Stimulated activated CD4-positive, alpha-beta T cell treated with anti-CD3 and anti-CD28 coated beads, Interleukin-1b, Interleukin-23, amount 100 ng/mL, for 1 hour (primary cell): ENCODE measurements at places on chromosomes 7 and 10.
A peak's percentile ranks its signal among the peaks of the same experiment; 100 is the strongest.

- no peak for DNase-seq
These were observed 1.9 kb upstream of the HBP1 start for GRCh38 chr7:107166736-107167426.

DNA sequence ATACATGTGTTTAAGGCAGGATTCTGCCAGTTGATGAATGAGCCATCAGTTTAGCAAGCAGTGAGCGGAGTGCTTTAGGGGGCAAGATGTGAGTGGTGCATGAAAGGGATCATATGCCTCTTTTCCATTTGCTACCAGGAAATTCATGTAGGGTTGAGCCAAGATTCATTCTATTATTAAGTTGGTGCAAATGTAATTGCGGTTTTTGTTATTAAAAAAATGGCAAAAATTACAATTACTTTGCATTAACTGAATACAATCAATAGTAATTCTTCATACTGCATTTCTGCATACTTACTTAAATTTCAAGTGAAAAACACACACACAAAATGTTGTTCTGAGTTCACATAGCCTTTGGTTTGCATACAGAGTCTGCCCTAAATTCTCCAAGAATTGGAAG is 30.1 kb upstream of the NAMPT start:
- DNase-seq: no peak

GRCh38 chr10:120559800-120560199 is 102.8 kb downstream of the PLPP4 start:
- DNase-seq: no peak

DNA sequence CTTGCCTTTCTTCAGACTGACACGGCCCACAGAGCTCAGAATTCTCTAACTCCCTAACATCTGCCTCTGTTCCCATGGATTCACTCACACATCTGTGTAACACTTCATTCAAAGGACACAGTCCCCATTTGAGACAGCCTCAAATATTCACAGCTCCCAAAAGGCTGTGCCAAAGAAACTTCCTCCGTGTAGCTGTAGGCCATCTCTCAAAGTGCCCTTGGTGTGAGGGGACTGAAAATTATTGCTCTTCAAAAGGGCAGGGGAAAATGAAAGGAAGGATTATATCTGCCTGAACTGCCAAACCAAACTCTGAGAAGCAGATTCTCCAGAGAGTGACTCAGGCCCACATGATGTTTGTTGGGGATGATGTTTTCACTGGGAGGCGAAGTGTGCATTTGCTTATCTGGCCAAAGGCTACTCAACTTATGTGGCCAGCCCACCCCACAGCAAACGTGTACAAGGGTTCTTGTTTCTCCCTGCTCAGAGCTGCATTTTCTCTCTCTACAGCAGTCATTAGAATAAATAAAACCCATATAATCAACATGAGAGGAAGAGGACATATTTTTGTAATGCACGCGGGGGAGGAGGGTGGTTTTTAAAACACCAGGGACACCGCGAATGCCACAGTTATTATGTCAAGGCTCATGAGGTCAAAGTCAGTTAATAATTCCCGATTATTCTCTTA is 302.4 kb upstream of the NFE2L3 start:
- no peak for DNase-seq

DNA sequence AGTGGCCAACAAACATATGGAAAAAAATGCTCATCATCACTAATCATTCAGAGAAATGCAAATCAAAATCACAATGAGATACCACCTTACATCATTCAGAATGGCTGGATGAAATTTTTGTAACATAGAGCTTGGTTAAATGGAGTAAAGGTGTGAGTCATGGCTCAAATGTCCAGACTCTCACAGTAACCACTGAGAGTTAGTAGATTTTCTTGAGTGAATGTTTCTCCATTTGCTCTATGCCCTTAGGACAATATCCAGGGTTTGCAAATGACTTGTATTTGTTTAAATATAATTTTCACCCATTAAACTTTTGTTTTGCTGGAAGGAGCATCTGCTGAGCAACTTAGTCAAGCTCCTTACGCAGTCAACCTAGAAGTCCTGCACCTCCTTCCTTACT is 967.2 kb downstream of the XPNPEP1 start:
- DNase-seq: no peak

GRCh38 chr7:149770728-149771636 is 2.4 kb downstream of the ZNF467 start:
- no peak for DNase-seq

DNA sequence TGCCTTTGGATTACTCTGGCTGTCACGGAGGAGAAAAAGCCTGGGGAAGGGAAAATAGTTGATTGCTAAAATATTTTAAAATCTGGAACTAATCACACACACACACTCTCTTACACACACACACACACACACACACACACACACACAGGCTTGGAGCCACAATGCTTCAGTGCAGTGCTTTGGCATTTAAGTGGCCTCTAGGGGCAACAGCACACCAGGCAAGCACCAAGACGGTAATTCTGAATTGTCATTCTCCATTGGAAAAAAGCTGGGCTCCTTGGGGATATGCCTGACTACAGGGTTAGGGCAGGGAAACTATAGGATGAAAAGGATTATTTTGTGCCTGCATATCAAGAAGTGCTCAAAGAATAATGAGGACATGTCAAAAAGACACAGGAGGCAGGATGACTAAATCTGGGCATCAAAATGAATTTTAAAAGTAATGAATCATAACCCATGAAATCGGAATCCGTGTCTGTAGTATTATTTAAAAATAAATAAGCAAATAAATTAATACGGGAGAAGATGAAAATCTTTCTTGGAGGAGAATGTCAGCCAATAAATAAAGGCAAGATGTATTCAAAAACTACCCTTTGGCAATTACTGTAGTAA is 30.4 kb upstream of the DDC start:
- no peak for DNase-seq

GRCh38 chr10:22252801-22253579 is 35.2 kb upstream of the EBLN1 start:
- peak; percentile 27 for DNase-seq
